ENCODE measurements at places on chromosomes 5 and 9.

GRCh38 chr9:4382722-4383317 lies 83.0 kb upstream of the GLIS3 start:
- DNase-seq: no peak

- no peak for DNase-seq
Measured at GRCh38 chr5:69300537-69301203, 31.9 kb downstream of the CCDC125 start.

GRCh38 chr9:2742214-2742613 lies 24.9 kb downstream of the KCNV2 start:
- no peak for DNase-seq

DNA sequence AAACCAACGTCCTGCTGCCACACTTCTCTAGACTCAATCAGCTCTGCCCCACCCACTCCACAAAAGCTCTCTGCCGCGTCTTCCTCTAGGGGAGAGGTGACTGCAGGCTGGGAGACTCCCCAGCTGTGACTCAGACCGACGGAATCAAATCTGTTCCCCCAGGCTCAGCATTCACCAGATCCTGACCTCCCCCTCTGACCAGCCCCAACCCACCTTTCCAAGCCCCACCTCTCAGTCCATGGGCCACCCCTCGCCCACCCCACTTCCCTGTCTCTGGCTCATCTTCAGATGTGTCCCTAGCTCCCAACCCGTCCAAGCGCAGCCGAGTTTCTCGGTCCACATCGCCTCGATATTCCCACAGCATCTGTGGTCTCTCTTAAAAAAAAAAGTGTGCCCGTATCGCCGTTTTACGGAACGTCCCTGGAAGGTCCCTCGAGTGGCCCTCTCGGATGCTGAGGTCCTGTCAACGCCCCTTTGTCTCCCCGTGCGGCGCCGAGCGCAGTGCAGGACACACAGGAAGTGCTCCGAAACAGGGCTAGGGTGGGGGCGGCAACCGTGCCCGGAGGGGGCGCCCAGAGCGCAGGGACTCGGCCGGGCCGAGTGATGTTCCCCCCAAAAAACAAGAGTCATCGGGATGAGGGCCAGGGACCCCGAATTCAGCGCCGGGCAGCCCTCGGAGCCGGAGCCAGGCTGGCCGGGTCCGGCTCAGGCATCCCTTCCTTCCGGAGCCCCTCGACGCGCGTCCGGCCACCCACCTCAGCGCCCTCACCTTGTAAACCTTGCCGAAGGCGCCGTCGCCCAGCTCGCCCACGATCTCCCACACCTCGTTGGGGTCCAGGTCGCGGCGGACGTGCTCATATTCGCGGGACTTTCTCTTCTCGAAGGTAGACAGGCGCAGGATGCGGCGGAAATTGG lies 649 bp downstream of the STK10 start:
- no peak for DNase-seq

GRCh38 chr9:95773053-95773418 lies 102.5 kb upstream of the ERCC6L2 start:
- no peak for DNase-seq

DNA sequence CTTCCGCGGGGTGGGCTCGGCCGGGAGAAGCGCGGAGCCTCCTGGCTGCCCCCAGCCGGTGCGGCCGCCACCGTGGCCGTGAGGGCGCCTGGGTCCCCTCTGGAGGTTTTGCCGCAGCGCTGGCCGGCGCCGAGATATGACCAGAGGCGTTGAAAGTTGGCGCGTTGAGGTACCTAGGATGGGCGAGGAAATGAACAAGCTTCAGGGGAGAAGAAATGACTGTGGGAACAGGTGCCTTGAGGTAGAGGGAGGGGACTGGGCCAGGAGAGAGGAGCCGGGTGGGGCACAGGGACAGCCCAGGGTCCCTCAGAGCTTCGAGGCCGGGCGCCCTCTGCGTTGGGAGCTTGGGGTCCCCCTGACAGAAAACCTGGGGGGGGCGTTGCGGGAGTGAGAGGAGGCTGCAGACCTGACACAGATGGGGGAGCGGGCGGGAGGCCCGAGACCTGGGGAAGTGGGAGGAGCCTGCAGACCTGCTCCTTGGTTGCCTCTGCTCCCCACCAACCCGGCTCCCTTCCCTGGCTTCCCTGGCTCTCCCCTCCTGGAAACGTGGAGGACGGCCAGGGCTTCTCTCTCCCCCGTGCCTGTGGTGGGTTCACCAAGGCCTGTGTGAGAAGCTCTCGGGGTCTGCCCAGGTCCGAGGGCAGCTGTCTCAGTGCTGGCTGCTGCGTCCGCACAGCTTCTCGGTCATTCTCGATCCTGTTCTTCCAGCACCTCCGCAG lies 14.2 kb downstream of the RABL6 start:
- DNase-seq: no peak

DNA sequence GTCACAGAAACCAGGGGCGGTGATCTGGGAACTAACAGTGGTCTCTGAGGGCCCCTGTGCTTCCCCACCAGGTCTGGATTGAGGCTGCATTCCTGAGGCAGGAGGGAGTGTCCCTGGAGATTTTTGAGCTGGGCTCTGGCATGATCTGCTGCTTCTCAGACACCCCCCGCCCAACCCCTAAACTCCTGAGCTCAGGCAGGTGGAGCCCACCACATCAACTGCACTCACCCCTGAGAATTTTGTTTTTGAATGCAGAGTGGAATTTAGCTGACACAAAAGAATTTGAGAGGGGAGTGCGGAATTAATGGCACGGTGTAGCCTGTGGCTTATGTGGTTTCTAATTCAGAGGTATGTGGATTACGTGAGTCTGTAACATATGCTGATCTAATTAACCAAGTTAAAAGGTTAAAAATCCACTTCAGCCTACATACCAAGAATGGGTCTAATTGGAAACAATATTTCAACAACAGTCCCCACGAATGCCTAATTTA lies 23.9 kb upstream of the CTSL start:
- DNase-seq: no peak

GRCh38 chr9:121884057-121884541 lies 209.0 kb downstream of the TTLL11 start:
- no peak for DNase-seq

DNA sequence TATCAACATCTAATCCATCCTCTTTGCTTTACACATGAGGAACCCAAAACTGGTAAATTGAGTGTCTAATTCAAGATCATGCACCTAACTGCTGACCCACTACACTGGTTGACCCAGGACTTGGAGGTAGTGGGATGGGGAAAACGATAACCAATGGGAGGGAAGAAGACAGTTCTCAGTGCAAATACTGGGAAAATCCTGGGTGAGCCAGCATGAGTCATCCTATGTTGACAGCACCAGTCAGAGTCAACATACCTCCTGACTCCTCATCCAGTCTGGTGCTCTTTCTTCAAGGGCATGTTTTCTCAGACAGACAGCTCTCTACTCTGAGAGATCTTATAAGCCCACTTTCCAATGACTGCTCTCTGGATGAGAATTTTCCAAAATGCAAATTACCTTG lies 232.8 kb upstream of the PTGER4 start:
- no peak for DNase-seq

GRCh38 chr5:17330386-17330785 lies 113.0 kb downstream of the BASP1 start:
- no peak for DNase-seq

- DNase-seq: no peak
Measured at GRCh38 chr9:133979273-133979920, 12.7 kb downstream of the VAV2 start.

DNA sequence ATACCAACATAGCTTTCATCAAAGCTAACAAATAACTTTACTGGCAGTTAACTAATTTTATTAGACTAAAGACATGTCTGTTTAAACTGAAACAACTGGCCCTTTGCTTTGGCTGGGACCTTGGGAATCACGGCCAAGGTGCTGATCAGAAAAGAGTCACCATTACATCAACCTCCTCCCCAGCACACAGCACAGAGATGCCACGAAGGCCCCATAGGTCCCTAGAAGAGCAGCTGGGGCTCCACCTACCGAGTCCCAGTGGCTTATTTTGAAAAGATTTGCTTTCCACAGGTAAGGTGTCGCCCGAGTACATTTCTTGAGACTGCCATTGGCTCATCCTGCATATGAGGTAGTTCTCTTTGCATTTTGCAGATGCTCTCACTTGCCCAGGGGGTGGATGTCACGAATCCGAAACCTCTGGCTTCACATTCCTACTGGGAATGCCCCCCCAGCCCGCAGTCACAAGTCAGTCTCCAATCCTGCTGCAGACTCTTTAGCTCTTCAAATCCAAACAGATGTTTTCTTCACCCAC lies 18.8 kb upstream of the HSD17B3 start:
- no peak for DNase-seq

DNA sequence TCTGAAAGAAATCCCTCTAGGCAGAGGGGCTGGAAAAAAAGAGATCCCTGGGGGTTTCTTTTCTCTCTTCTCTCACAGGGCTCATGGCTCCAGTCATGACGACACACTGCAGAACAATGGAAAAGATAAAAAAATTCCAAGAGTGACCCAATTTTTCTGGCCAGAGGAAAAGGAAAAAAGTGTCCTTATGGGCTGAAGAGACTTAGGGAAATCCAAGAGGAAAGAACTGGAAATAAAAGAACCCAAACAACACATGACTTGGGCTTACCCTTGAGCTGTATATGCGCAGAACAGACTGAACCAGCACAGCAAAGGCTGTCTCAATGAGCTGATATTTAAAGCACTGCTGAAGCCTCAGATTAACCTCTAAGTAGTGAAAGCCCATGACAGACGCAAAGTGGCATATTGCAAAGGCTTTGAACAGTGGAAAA lies 102.4 kb downstream of the SMIM23 start:
- DNase-seq: no peak

- no peak for DNase-seq
Measured at GRCh38 chr5:124806373-124807077, 60.1 kb upstream of the ZNF608 start.

DNA sequence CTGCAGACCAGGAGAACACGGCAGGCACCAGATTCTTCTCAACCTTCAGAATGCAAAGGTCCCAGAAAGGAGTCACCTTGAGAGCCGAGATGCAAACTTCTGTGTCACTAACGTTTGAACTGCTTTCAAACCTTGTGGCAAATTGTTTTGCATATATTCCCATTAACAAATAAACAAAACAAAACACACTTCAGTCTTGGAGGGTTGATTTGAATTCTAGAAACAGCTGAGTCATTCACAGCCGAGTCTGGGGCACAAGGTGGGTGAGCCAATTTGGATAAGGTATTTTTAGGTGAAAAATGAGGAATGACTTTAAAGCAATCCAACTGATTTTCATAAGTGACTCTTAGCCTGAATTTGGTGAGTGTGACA lies 38.8 kb upstream of the ANKRD33B start:
- DNase-seq: no peak

DNA sequence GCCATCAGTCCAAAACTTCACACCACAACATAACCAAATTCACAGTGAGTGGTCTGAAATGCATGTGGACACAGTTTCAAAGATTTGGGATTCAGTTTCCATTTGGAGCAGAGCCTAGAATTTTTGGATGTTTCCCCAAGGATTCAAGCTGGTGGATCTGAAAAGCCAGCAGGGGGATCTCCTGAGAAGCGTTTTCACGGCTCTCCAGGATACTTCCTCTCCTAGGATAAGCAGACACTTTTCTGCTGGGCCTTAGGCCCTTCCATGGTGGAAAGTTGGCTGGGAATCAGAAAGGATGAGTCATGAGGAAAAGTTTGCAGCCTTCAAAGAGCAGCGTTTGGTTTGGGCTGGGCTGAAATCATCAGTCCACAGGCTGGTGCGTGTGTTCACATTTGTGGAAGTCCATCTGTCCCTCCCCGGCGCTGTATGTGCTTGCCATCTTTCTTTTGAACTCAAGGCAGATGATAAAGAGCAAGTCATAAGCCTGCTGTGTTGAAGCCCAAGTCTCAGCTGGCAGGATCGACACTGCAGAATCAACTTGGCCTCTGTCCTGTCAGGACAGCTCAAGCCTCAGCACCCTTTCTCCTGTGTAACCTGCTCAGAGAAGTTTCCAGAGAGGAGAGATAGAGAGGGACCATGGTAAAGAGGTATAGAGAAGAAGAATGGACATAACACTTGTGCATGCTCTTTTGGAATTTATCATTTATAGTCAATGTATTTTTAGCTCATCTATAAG lies 152.6 kb upstream of the MSX2 start:
- DNase-seq: no peak

DNA sequence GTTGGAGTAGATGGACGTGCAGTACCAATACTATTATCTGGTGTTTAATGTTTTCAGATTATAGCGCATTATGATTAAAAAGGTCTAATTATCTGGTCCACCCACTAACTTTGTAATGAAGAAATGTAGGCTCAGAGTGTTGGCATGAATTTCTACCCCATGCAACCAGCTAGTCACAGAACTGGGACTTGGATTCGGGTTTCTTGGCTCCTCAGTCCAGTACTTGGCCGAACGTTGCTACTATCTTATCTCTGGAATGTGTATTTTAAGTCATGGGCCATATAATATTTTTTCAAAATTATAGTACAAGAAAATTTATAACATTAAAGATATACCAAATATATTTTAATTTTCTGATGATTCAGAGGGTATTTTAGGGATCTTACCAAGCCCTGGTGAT lies 657.5 kb upstream of the DMAC1 start:
- no peak for DNase-seq

DNA sequence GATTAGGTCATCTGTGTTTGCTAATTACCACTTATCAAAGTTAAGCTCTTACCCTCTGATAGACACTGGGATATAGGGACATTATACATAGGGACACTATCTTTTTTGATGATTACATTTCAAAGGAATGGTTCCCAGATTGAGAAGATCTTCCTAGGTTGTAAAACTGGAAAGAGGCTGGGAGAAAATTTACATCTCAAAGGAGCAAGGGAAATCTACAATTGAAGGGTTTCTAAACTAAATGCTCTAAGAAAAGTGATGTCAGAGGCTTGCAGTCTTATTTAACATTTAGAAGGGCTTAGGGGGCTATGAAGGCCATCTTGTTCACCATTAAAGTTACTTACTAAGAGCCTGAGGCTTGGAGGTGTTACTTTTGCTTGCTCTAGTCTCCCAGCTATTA lies 242.8 kb downstream of the PRR16 start:
- DNase-seq: no peak

DNA sequence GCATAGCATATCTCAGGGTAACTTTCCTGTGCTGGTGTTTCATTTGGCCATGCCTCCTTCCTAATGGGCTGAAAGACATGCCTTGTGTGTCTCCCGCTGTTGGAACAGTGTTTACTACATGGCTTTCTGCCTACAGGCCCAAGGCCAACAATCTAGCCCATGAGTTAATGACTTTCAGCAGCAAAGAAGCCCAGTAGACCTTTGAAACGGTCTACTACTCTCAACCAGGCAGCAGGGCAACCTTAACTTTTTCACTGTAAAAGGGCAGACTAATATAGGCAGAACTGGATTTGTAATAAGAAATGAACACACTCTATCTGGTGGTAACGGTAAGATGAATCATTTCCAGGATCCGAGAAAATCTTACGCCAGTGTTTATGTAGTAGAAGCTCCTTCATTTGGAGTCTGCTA lies 21.0 kb downstream of the C5orf15 start:
- DNase-seq: no peak

DNA sequence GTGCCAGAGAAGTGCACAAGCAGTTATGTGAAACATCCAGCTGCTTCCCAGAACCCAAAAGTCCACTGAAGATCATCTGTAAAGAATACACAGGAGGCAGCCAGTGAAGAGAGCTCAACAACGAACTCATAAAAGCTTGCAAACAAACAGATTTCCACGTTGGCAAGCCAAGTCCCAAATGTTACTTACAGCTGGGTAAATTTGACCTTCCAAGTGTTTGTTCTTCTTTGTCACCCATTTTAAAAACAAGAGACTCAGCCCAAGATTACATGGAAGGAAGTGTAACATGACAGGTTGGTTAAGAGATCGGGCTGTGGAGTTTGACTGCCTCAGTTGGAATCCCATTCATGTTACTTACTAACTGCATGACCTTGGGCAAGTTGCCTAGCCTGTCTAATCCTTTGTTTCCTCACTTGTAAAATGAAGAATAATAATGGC lies 174.9 kb upstream of the PAPPA start:
- DNase-seq: no peak

GRCh38 chr5:177487975-177488374 lies 9.4 kb downstream of the PDLIM7 start:
- no peak for DNase-seq
